ENCODE measurements at places on chromosomes 7 and 10. TPM values are rescaled to one million over a fixed set of nuclear protein-coding genes. Genes with fewer than 3 reads are reported as not detected.

GRCh38 chr7:36153571-36154097 is 580 bp downstream of the EEPD1 start:
- H3K36me3 ChIP-seq = no peaks in the 10 kb centered on the region
- no peak overlapping the region for H3K27ac ChIP-seq
- peaks cover 9% of the 10 kb centered on the region for H3K27me3 ChIP-seq
- H3K4me1 ChIP-seq = peaks cover 10% of the 10 kb centered on the region

DNA sequence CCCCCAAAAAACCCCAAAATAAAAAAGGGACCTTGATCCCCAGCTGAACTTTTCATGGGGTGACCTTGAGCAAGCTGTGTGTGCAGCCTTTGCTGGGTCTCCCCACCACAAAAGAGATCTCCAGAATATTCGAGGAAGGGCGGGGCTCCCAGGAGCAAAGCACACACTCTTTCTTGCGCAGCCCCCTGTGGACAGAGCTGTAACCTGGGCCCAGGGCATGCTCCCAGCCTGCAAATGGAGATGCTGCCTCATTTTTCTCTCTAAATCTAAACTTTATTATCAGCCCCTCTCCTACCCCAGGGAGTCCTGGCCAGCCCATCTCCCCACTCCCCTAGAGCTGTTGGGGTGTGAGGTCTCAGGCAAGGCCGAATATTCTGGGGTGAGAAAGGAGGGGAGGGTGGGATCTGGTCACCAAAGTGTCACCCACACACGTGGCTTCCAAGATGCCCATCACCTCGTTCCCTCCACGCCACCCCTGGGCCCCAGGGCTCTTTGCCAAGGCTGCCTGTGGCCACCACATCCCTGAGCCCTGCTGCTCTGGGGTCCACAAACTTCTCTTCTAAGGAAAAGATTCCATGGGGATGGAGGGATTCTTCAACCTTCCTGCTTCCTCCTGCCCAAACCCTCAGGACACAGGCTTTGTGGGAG is 1.7 kb upstream of the CALML3 start:
- peaks cover 2% of the 10 kb centered on the region for H3K4me1 ChIP-seq
- no peak overlapping the region for H3K4me3 ChIP-seq
- H3K27ac ChIP-seq = no peak overlapping the region
- peaks cover 2% of the 10 kb centered on the region for H3K27me3 ChIP-seq
- DNase-seq = peak; percentile 25

DNA sequence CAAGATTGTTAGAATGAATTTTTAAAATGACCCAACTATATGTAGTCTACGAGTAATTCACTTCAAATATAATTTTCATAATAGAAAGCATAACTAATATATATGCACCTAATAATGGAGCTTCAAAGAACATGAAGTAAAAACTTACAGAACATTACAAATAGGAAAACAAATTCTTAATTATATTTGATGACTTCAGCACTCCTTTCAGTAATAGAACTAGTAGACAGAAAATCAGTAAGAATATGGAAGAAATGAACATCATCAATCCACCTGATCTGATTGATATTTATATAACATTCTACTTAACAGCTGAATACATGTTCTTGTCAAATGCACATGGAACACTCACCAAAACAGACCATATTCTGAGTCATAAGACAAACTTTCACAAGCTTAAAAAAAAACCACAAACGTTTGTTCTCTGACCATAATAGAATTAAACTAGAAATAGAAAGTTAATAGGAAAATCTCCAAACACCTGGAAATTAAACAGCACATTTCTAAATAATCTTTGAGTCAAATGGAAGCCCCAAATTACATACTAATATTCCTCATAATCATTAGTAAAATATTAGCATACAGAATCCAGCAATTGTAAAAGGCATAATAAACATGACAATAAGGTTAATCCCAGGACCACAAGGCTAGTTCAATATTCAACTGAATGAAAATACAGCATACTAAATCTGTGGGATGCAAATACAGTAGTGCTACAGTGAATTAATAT is 48.0 kb downstream of the BRAF start:
- no peak for DNase-seq
- no peaks in the 10 kb centered on the region for H3K36me3 ChIP-seq
- peaks cover 39% of the 10 kb centered on the region for H3K4me1 ChIP-seq
- H3K27me3 ChIP-seq = no peaks in the 10 kb centered on the region
- H3K4me3 ChIP-seq = peak overlapping the region; percentile 38

The PROSER2 gene
- total RNA-seq = 1.2 TPM

GRCh38 chr7:113548561-113548960 is 370.2 kb downstream of the PPP1R3A start:
- H3K27ac ChIP-seq = no peak overlapping the region
- no peaks in the 10 kb centered on the region for H3K4me1 ChIP-seq
- H3K27me3 ChIP-seq = no peaks in the 10 kb centered on the region
- DNase-seq = no peak
- no peaks in the 10 kb centered on the region for H3K36me3 ChIP-seq

The H2BK1 gene
- total RNA-seq = not detected

GRCh38 chr7:3033581-3033980 is 10.1 kb downstream of the CARD11 start:
- H3K36me3 ChIP-seq = no peaks in the 10 kb centered on the region
- no peak for DNase-seq
- H3K4me1 ChIP-seq = peaks cover 56% of the 10 kb centered on the region
- no peak overlapping the region for H3K4me3 ChIP-seq
- H3K27me3 ChIP-seq = no peaks in the 10 kb centered on the region
- peak overlapping the region; percentile 40 for H3K27ac ChIP-seq

The NANOS1 gene
- total RNA-seq = 1.8 TPM

- peaks cover 7% of the 10 kb centered on the region for H3K27me3 ChIP-seq
- no peak overlapping the region for H3K27ac ChIP-seq
- H3K36me3 ChIP-seq = no peaks in the 10 kb centered on the region
- no peak overlapping the region for H3K4me3 ChIP-seq
- H3K4me1 ChIP-seq = no peaks in the 10 kb centered on the region
These were observed 54.8 kb upstream of the CACUL1 start for GRCh38 chr10:118809357-118810220.

- peaks cover 61% of the 10 kb centered on the region for H3K27me3 ChIP-seq
- H3K4me1 ChIP-seq = peaks cover 4% of the 10 kb centered on the region
- DNase-seq = no peak
- H3K36me3 ChIP-seq = no peaks in the 10 kb centered on the region
These were observed 916 bp downstream of the VWA2 start for GRCh38 chr10:114239994-114240345.

The FAM241B gene
- 1.1 TPM for total RNA-seq

DNA sequence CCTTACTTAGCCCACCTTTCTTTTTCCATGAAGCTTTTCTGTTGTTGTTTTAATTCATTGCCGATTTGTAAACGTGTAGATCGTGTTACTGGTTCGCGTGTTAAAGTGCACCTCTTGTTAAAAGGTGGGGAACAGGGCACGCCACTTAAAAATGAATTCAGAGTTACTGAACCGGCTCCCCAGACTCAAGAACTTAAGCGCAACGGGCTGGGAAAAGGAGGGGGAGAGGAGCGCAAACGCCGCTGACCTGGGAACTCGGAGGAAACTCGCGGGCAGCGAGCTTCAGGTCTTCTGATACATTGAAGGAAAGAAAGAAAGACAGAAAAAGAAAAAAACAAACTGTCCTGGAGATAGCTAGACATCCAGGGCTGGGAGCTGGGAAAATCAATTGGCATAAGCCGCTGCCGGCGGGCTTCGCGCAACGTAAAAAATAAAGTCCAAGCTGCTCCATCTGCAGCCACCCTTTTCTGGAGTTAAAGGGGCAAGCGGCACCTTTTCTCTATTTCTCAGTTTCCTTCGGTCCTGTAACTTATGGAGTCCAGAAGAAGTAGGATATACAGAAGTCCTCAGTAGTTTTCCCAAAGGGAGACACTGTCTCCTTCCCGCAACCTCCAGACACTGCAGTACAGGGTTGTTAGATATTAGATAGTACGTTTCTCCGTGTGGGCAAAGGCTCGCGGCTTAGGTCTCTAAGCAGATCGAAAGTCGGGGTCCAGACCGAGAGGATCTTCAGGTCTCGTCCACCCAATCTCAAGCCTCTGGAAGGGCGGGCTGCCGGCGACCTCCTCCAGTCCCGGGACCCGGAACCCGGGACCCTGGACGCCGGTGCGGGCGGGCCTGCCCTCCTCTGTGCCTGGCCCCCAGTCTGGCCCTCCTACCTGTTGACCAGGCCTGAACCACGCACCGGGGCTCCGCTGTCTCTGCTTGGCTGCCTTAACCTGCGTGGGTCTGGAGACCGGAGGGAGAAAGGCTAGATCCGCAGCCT is 1.8 kb upstream of the DLX6 start:
- no peaks in the 10 kb centered on the region for H3K4me1 ChIP-seq
- H3K36me3 ChIP-seq = peaks cover 5% of the 10 kb centered on the region
- peaks cover 52% of the 10 kb centered on the region for H3K27me3 ChIP-seq

GRCh38 chr7:77328669-77329068 is 87.5 kb downstream of the GSAP start:
- DNase-seq = no peak
- H3K4me3 ChIP-seq = peak overlapping the region; percentile 71
- H3K27ac ChIP-seq = peak overlapping the region; percentile 78
- no peaks in the 10 kb centered on the region for H3K36me3 ChIP-seq
- H3K4me1 ChIP-seq = peaks cover 70% of the 10 kb centered on the region
- H3K27me3 ChIP-seq = no peaks in the 10 kb centered on the region

DNA sequence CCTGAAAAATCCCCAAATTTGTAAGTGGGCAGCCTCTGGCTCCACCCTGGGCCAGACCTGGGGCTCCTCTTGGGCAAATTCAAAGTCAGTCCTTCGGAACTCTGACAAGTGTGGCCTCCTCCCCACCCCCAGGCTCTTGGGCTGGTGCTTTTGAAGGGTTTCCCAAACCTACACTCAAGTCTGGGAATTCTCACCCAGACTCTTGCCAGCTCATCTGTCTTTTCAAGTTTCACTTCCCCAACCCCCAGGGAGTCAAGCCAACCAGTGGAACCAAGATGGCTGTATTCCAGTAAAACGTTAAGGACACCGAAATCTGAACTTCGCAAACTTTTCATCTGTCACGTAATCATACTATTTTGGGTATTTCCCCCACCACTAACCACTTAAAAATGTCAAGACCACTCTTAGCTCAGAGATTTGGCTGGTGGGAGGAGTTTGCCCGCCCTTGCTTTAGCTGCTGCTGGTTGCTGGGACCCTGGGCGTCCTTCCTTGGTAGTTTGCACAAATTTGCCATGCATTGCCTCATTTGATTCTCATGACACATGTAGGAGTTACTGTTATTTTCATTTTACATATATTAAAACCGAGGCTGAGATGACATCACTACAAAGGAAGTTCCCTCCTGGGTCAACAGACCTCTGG is 1.7 kb upstream of the MYO1G start:
- peak overlapping the region; percentile 99 for H3K4me3 ChIP-seq
- peaks cover 35% of the 10 kb centered on the region for H3K36me3 ChIP-seq
- peak; percentile 95 for DNase-seq
- no peaks in the 10 kb centered on the region for H3K27me3 ChIP-seq
- peak overlapping the region; percentile 99 for H3K27ac ChIP-seq

GRCh38 chr10:87776328-87776727 is 41.7 kb downstream of the ATAD1 start:
- H3K4me3 ChIP-seq = no peak overlapping the region
- peaks cover 11% of the 10 kb centered on the region for H3K4me1 ChIP-seq
- peaks cover 8% of the 10 kb centered on the region for H3K36me3 ChIP-seq

The TSC22D4 gene
- total RNA-seq = 134 TPM

The ANKRD1 gene
- total RNA-seq = not detected

DNA sequence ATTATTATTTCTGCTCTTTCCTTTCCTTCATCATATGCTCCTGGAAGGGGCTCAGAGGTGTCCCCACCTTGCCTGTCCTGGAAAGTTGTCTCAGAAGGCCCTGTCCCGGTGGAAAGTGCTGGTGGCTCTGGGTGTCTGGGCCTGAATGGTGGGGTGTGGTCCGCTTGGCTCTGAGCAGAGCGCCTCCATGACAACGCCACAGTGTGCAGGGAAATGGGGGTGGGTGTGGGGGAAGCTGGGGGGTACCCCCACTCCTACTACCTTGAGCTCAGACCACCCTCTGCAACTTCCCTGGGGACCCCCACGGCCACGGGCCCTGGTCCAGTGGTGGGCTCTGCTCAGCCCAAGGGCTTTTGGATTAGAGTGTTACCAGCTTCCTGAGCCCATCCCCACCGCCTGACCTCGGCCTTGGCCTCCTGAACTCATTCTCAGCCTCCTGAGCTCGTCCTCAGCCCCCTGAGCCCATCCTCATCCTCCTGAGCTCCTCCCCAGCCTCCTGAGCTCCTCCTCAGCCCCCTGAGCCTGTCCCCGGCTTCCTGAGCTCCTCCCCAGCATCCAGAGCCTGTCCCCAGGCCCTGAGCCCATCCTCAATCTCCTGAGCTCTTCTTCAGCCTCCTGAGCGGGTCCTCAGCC is 106.4 kb upstream of the FAM20C start:
- no peaks in the 10 kb centered on the region for H3K36me3 ChIP-seq
- no peak for DNase-seq
- H3K4me3 ChIP-seq = no peak overlapping the region
- H3K27me3 ChIP-seq = no peaks in the 10 kb centered on the region

The MOGAT3 gene
- not detected for total RNA-seq

DNA sequence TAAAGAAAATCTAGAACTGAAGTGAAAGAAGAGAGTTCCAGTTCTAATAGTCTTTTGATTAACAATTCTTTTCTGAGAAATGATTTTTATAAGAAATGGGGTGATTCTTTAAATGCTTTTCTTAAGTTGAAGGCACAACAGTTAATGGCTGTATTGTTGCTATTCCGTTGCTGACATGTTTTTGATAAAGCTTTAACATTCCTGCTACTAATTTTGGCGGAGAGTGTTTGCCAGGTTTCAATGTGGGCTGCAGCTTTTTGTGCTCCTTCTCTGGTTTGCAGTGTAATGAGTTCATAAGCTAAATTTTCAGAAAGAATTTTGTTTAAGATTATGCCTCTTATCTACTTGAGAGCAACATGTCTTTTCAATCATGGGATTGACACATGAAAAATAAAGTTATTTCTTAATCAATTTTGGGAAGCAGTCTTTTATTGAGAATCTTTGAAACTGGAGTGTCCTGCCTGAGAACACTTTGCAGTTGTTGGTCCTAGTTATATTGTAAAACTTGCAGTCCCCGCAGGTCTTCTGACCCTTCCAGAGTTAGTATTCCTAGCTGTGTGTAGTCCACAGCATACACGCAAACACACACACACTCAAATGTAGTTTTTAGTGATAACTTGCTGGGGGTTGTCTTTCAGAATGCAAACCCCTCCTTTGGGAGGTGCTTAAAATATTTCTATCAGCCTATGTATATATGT is 56.7 kb downstream of the COL17A1 start:
- H3K27me3 ChIP-seq = no peaks in the 10 kb centered on the region
- no peak for DNase-seq
- peaks cover 15% of the 10 kb centered on the region for H3K36me3 ChIP-seq
- H3K27ac ChIP-seq = no peak overlapping the region

GRCh38 chr10:76168437-76168836 is 737.0 kb downstream of the LRMDA start:
- H3K4me1 ChIP-seq = no peaks in the 10 kb centered on the region
- H3K36me3 ChIP-seq = peaks cover 5% of the 10 kb centered on the region
- no peaks in the 10 kb centered on the region for H3K27me3 ChIP-seq
- H3K27ac ChIP-seq = no peak overlapping the region

All from natural killer cell treated with Interleukin-12 subunit alpha and Interleukin-12 subunit beta and Interleukin-15 and Interleukin-18, amount 100 ng/mL, for 72 hours (primary cell).